ENCODE measurements at places on chromosomes 7 and 10.

GRCh38 chr7:105854498-105854897 is 21.9 kb downstream of the ATXN7L1 start:
- DNase-seq: no peak

- no peak for DNase-seq
Observed at GRCh38 chr7:34837801-34838201, 179.8 kb downstream of the NPSR1 start.

- DNase-seq: no peak
Observed at GRCh38 chr7:1244700-1245523, 12.2 kb downstream of the UNCX start.

DNA sequence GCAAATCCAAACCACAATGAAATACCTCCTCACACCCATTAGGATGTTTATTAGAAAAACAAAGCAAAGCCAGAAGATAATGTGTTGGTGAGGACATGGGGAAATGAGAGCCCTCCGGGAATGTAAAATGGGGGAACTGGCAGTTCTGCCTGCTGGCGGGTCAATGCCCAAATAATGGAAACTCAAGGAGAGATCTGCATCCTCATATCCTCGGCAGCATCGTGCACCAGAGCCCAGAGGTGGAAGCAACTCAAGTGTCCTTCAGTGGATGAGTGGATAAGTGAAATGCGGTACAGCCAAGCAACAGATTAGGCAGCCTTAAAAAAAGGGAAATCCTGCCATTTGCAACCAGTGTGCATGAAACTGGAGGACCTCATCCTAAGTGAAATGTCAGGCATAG is 325.2 kb downstream of the WDR37 start:
- DNase-seq: no peak

DNA sequence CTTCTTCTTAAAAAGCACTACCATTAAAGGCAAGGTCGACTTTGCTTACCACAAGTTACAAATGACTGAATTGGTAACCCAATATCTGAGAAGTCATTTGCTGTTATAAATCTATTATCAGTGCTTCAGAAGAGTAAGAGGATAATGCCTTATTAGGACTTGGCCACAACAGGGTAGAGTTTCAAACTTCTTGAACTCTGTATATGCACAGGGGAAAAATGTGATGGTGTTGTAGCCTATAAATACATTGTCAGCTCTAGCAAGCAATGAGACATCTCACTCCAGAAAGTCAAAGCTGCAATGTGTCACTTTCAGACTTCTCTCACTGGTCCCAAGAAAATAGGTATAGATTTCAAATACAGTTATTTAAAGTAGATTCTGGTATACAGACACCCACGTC is 9.3 kb downstream of the TFEC start:
- DNase-seq: no peak

Measured in midbrain (tissue), 1 donor.